ENCODE measurements at places on chromosomes 7 and 10. TPM values are rescaled to one million over a fixed set of nuclear protein-coding genes. Genes with fewer than 3 reads are reported as not detected.

- no peak for DNase-seq
These were observed 304.8 kb downstream of the POM121L12 start for GRCh38 chr7:53340220-53340619.

Gene CUBN
- total RNA-seq = 0.77 TPM

DNA sequence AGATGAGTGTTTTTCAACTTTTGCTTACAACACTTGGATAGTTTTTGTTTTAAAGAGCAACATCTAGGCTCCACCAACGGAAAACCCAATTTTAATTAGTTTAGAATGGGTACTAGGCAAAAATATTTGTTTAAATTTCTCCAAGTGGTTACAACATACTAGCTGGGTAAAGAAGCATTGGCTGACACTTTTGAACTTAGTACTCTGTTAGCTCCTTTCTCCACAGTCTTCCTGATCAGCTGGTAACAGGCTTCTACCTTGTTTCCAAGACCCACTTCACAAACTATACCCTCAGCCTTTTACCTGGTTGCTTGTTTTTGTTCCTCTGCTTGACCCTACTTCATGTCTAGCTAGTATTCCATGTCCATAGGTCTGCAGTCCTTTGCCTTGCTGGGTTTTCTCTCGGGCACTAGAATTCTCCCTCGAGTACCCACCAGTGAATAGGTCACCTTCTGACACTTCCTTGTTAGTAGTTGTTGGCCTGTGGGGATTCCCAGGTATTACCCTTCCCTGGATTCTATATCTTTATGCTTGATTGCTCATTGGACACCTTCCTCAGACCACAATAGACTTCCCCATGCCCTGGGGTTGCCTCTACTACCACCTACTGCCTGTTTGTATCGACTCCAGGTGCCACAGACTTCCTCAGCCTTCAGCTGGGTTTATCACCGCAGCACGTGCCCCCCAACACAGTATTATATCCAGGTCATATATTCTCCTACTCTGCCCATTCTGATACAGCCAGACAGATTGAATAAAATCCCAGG is 42.0 kb downstream of the PRPS1L1 start:
- no peak for DNase-seq

DNA sequence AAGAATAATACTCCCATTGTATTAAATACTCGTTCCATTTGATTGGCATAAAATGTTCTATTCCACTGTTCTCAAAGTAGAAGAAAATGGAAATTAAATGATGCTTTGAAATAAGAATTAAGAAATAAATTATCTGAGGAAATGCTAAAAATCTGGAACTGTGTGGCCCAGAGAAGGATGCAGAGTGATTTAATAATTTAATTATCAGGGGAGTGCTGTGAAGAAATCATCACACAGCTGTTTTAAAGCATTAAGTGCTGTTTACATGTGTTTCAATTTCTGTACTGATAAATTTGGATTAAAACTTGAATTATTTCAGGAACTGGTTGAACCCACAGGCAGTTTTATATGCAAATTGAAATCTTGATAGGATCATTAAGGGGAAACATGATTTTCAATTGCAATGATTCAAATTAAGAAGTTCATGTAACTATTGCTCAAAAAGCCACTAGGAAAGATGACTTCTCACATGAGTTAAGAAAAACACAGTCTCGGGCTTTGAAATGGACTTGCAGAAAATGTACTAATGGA is 56.3 kb downstream of the COL28A1 start:
- no peak for DNase-seq

- no peak for DNase-seq
These were observed 25.5 kb downstream of the FZD1 start for GRCh38 chr7:91289633-91290254.

Gene FRAT1
- total RNA-seq = 6.8 TPM

Gene PEX1
- total RNA-seq = 15.0 TPM

Gene BRAT1
- 16.5 TPM for total RNA-seq

Gene ITGB8
- total RNA-seq = 4.8 TPM

DNA sequence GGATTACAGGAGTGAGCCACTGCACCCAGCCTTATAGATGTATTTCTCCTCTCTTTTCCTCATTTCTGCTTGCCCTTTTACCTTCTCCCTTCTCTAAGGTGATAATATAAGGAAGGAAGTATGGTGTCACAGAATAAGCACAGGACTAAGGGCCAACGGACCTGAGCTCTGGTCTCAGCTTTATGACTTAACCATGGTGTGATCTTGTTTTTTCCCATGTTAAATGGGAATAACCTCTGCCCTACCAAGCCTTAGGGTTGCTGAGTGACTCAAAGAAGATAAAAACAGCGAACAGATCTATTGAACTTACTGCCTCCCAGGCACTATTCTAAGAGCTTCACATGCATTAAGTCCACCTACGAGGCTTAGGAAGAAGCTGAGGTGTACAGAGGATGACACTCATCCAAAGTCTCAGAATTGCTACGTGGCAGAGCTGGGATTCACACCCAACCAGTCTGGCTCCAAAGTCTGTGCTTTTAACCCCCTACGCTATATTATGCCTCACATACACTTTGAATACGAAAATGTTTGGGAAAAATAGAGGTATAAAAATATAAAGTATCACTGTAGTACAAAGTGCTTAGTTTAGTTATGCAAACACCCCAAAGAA is 5.6 kb downstream of the UROS start:
- no peak for DNase-seq

Gene CLRN3
- total RNA-seq = not detected

Gene FRA10AC1
- total RNA-seq = 15.5 TPM

Gene XRCC2
- 0.67 TPM for total RNA-seq

GRCh38 chr7:33539659-33540400 is 365.5 kb upstream of the BMPER start:
- DNase-seq = no peak

DNA sequence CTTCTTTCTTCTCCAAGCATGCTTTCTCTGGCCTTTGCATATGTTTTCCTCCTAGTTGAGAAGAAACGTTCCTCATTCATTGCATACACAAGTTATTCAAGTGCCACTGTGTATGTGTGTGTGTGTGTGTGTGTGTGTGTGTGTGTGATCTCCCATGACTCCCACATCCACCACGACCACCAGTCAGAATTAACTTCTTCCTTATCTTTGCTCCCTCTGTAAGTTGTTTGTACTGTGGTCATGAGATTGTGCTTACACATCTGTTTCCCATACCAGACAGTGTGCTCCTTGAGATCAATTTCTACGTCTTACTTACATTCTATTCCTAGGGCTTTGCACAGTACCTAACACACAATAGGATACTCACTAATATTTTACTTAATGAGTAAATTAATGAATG is 22.4 kb upstream of the FAM13C start:
- DNase-seq = no peak

Gene UTF1
- not detected for total RNA-seq

Gene NEURL1
- total RNA-seq = not detected

Gene IFIT3
- 8.8 TPM for total RNA-seq

DNA sequence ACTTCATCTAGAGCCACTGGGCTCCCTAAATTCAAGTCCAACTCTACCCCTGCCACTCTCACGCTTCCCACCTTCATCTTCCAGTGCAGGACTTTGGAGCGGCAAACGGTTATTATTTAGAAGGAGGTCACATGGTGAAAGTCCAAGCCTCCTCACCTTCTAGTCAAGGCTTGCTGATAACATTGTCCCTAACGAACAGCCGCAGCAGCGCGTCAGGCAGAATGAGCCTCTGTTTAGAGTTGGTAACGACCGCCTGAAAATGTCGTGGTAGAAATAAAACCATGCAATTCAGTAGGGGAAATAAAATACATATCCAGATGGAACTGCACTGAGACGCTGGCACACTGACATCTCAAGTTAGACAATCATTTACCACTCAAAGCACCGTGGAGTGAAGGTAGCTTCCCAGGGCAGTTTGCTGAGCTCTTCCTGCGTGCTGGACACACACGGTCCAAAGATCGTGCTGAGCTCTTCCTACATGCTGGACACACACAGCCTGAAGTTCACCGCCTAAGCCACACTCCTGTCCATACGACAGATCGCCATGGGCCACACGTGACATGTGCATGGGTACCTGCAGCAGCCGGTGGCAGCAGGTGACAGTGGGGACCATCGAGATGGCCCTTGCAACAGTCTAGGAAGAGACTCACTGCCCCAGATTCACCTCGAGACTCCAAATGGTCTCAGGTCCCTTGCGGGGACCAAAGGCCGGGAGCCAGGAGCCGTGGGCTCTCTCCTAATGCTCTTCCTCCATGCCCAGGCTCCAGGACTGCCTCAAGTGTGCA is 323.5 kb downstream of the PTPRN2 start:
- peak; percentile 12 for DNase-seq

GRCh38 chr7:34019301-34019790 is 114.0 kb downstream of the BMPER start:
- no peak for DNase-seq

- DNase-seq = no peak
These were observed 26.3 kb upstream of the COMTD1 start for GRCh38 chr10:75261813-75262705.

DNA sequence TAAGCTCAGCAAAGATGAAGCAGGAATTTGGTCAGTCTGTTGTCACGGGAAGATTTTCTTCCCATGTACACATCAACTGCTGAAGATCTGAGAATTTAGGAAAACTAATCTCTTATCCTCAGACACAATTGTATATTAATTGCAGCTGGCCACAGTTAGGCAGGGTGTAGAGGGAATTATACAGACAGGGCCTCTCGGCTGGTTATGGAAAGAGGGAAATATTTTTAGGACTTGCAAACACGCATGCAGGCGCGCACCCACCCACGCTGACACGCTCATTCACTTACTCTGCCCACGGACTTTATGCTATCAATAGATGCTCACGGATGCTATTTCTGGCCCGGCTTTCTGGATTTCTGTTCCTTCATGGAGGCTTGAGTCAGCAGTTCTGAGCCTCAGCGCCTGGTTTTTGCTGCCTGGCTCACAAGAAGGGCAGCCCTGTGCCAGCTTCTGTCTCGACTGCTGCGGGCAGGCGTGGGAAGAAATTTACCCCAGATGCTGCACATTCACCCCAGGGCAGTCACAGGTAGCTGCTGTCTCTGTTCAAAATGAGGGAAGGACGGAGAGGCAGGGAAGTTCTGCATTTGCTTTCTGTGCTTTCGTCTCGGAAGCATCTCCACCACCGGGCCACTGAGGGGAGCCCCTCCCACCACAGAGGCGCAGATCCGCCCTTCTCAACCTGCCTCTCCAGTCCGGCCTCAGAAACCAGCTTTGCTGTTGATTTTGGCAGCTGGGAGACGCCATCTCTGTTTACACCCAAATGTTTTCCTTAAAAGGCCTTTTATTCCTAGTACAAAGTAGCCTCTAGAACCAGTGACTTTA is 116.3 kb upstream of the BTBD16 start:
- peak; percentile 48 for DNase-seq

Gene BICC1
- 4.9 TPM for total RNA-seq

DNA sequence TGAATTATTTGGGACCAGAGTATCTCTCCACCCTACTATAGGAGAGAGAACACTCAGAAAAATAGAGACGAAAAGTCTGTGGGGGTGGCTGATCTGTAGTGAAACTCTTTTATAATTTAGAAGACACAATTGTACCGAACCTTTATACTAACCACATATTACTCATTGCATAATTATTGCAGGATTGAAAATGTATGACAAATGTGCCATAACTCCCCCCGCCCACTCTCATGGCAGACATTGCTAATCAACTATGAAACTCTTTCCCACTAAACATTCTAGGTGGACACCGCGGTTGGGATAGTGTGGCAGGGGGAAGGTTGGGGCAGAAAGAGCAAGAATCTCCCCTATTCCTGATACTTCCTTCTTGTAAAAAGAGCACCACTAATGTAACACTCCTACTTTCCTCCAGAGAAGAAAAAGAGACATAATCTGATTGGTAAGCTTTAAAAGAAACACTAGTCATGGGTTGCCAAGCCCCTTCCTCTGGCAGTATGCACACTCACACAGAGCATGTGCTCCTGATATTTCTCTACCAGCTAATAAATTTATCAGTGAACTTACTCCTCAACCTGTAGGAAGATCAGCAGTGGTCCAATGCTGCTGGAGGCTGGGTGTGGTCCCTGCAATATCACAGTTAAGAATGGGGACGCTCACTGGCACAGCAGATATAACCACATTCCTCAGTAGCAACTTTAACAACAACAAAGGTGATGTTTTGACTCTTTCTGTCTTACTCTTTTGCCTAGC is 18.7 kb upstream of the ARID5B start:
- DNase-seq = no peak

DNA sequence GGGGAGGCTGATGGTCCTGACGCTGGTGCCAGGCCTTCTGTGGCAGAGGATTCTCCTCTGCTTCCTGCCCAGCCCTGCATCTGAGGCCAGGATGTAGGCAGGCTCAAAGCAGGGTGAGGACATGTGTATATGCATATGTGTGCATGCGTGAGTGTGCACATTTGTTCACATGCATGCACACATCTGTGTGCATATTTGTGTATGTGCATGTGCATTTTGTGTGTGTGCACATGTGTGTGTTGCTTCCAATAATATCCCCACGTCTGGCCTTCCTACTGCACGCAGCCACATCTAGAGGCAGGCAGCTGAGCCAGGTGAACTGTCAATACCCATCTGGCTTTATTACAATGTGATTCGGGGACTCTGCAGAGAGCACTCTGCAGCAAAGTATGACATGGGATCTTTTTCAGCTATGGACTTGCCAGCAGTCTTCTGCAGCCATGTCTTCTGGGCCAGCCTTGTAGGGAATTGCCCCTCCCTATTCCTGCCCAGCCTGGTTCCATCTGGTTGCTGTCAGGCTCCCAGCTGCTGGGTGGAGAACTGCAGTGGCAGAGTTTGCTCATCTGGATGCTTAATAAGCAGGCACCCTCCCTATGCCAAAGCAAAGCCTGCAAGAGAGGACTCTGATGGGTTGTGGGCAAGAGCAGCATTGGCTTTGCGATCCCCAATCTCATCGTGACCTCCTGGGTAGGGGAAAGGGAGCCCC is 140.7 kb downstream of the PFKFB3 start:
- DNase-seq = no peak
